Diencephalon (tissue), 1 donor: ENCODE measurements at places on chromosomes 11 and 22. TPM values are rescaled to one million over a fixed set of nuclear protein-coding genes. Genes with fewer than 3 reads are reported as not detected.

The PGA5 gene
- total RNA-seq, result not detected

The NCR3LG1 gene
- total RNA-seq, result 17.1 TPM

The C11orf21 gene
- total RNA-seq, result 0.23 TPM

The MS4A6E gene
- not detected for total RNA-seq

The TAGLN gene
- 8.3 TPM for total RNA-seq

The DGAT2 gene
- 7.2 TPM for total RNA-seq

The TRIM51 gene
- total RNA-seq, result not detected

The ANKK1 gene
- total RNA-seq, result 0.23 TPM

The SCN3B gene
- total RNA-seq, result 120 TPM

The HDHD5 gene
- 31.1 TPM for total RNA-seq

The RAG1 gene
- 0.69 TPM for total RNA-seq

The TSGA10IP gene
- 0.69 TPM for total RNA-seq

The FGF3 gene
- total RNA-seq, result not detected

The OR5P2 gene
- total RNA-seq, result 0.23 TPM

The CSNK2A3 gene
- 6.9 TPM for total RNA-seq

The CLMP gene
- 42.0 TPM for total RNA-seq

The THY1 gene
- 60.9 TPM for total RNA-seq

The KCNJ5 gene
- total RNA-seq, result 4.4 TPM

The LRP4 gene
- total RNA-seq, result 8.8 TPM

The SCGB1C1 gene
- not detected for total RNA-seq

The TEAD1 gene
- total RNA-seq, result 45.9 TPM

The BTBD18 gene
- not detected for total RNA-seq
